Cortex of kidney (tissue), 1 donor: ENCODE measurements at places on chromosomes 7 and 10.

- DNase-seq = no peak
Observed at GRCh38 chr7:105149827-105150226, 135.8 kb downstream of the KMT2E start.

DNA sequence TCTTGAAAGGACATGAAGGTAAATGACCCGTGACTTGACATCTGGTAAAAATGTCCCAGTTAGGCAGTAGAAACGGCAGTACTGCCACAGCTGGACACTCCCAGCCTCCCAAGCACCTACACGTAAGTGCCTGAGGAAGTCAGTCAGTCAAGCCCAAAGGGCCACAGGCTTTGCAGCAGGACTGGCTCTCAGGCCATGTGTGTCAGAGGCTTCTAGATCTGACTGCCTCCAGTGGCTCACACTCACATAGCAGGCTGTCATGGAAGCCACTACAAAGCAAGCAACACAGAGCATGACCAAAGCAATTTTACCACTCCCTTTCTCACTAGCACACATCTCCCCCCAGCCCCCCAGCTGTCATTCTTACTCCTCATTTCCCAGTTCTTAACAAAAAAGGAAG is 17.8 kb upstream of the CCNJ start:
- DNase-seq = no peak

- DNase-seq = no peak
Observed at GRCh38 chr10:62037166-62037831, 135.8 kb downstream of the ARID5B start.

DNA sequence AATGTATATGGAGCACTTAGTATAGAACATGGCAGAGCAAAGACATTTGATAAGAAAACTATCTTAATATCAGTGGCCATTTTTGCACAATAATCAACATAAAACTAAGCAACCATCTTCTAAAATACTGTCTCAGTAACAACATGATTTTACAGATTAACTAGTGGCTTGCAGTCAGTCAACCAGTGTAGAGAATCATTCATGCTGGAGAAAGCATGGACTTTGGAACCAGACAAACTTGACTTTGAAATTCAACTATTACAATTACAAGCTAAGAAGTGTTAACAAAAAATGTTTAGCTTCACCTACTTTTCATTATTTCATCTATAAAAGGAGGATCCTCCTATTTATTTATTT is 27.7 kb downstream of the CUBN start:
- no peak for DNase-seq

- no peak for DNase-seq
Observed at GRCh38 chr7:41709621-41710020, 6.7 kb upstream of the INHBA start.

DNA sequence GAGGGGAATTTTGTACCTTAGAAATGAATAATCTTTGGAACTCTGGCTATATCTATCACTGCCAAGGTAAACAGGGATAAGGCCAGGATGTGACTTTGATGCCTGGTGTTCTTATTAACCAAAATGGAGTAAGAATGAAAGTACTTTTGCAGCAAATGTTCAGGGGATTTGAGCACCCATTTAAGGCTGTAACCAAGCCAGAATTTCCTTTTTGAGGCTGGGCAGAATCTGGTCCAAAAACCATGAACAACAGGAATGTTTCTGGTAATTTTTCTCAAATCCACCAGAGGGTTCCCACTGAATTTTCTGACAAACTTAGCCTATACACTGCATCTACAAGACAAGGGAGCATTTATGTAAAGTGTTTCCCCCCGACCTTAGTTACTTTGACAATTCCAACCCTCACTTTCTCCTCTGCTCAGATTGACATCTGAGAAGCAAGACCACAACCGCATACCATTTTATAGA is 120.6 kb downstream of the BAMBI start:
- no peak for DNase-seq

- no peak for DNase-seq
Observed at GRCh38 chr7:130701650-130702049, 15.3 kb upstream of the TSGA13 start.

- DNase-seq = no peak
Observed at GRCh38 chr10:95306318-95306650, 15.5 kb upstream of the PDLIM1 start.

DNA sequence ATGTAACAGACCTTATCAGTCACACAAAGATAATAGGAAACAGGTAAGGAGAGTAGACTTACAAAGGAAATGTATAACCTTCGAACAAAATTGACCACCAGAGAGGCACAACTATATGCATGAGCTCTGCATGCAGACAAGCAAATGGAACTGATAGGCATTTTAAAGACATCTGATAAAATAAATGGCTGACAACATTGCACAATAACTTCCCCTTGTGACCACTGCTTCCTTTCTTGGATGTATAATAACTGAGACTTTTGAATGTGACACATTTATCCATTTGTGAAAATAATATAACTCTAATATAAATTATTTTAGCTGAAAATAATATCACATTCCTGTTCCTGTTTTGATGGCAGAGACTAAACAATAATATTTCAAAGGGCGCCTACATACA is 654.2 kb upstream of the STEAP1 start:
- no peak for DNase-seq

DNA sequence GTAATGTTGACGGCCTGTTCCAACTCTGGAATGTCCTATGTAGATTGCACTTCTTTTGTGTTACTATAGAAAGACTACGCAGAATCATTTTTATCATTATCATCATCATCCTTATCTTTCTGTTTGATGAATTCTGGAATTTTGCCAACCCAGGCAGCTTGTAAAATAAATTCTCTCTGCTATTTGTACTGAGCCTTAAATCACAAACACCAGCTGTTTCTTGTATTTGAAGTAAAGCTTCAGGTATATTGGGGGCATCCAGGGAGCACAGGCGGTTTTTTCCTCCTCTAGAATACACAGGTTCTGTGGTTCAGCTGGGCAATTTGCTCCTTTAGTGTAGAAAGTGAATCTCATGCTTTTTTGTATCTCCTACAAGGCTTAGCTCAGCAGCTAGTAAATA is 14.9 kb upstream of the CPA5 start:
- DNase-seq = no peak

DNA sequence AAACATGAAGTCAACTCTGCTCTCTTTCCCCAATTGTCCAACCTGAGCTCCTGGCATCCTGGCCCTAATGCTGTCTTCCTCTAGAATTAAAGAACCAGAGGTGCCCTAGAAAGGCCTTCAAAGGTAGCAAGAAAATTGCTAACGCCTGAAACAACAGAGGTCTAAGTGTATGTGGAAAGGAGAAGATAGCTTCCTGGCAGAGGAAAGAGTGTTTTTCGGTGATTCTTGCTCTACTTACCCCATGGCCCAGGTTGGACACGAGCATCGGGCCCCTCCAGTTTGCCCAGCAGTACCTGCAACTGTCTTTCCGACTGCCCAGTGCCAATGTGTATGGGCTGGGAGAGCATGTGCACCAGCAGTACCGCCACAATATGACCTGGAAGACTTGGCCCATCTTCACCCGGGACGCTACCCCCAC is 22.2 kb downstream of the MGAM2 start:
- no peak for DNase-seq

DNA sequence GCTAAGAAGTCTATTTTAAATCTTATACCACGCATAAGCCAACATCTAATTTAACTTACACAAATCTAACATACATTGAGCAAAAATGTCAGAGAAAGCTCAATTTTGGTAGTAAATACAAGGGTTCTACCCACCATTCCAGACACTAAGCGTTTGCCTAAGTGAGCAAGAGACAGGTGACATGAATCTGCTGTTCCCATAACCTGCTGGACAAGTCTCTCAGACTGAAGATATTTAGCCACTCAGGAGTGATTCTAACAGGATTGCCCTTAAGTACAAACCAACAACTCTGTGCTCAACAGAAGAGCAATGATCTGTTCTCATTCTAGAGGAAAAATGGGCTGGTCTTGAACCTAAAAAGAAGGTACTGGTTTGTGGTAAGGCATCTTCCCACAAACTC is 18.8 kb downstream of the EZH2 start:
- no peak for DNase-seq

GRCh38 chr10:78787125-78787524 is 281.6 kb upstream of the ZMIZ1 start:
- DNase-seq = no peak

DNA sequence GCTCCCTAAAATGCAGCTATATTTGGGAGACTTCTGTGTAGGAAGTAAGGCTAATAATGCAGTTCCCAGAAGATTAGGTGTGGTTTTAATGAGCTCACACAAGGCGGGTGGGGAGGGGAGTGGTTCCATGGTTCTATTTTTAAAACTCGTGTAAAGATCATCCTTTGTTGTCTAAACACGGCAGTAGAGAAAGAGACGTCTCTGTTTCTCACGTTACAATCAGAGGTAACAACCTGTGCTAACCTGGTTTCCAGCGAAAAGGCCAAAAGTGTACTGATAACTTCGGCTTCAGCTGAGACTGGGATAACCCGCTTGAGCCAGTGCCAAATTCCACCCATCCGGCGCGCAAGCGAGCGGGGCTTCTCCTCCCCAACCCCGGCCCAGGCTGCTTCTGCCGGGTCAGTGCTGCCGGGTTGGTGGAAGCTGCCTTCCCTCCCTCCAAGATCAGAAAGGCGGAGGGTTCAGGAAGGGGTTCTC is 2.5 kb upstream of the MAP3K8 start:
- no peak for DNase-seq

DNA sequence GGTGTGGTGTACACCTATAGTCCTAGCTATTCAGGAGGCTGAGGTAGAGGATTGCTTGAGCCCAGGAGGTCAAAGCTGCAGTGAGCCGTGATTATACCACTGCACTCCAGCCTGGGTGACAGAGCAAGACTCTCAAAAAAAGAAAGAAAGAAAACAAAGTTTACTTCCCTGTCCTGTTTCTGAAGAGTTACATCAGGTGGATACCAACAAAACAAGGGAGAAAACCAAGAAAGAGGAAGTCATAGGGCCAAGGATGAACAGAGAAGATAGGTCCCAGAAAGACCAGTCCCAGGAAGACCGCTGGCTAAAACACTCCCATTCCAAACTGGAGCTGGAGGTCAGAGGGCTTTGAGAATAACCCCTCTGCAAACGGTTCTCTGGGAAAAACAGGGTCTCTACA is 13.5 kb downstream of the MACROH2A2 start:
- no peak for DNase-seq

GRCh38 chr7:7911369-7912123 is 57.0 kb upstream of the GLCCI1 start:
- no peak for DNase-seq

DNA sequence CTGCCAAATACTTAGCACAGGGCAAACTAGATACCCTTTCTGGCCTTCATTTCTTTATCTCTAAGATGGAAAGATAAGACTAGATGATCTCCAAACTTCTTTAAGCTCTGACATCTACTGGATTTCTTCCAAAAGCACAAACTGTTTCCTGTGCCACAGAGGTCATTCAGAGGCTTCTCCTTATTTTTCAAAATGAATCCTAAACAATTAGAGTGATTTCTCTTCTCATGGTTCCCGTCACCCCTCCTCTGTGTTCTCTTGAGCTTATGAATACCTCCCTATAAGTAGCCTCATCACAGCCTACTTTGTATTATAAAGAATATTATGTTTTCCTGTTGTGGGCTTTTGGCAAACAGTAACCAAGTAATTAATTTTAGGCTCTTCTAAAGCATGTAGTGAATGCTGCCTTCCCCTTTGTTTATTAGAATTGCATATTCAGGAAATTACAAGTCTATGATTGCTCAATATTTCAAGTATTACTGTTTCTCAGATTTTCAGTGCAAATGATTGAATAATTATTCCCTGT is 179.5 kb downstream of the REEP3 start:
- no peak for DNase-seq

DNA sequence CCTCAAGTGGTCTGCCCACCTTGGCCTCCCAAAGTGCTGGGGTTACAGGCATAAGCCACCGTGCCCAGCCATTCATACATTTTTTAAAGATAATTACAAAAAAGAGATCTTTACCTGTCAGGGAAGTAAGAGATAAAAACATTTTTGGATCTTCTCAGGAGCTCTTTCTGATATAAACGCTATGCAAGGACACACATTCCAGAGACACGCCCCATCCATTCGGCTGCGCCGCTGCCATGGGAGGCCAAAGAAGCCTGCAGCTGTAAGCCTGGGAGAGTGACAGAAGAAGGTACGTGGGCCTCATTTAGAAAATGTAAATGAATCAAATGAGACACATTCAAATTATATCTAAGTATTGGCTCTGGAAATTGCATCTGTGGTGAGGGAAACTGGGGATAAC is 85.3 kb downstream of the LYZL1 start:
- DNase-seq = no peak

- DNase-seq = no peak
Observed at GRCh38 chr10:132551808-132552130, 14.2 kb downstream of the INPP5A start.

DNA sequence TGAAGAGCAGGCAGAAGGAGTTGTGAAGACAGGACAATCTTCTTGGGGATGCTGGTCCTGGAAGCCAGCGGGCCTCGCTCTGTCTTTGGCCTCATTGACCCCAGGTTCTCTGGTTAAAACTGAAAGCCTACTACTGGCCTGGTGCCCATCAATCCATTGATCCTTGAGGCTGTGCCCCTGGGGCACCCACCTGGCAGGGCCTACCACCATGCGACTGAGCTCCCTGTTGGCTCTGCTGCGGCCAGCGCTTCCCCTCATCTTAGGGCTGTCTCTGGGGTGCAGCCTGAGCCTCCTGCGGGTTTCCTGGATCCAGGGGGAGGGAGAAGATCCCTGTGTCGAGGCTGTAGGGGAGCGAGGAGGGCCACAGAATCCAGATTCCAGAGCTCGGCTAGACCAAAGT is 1.5 kb downstream of the CHPF2 start:
- no peak for DNase-seq

DNA sequence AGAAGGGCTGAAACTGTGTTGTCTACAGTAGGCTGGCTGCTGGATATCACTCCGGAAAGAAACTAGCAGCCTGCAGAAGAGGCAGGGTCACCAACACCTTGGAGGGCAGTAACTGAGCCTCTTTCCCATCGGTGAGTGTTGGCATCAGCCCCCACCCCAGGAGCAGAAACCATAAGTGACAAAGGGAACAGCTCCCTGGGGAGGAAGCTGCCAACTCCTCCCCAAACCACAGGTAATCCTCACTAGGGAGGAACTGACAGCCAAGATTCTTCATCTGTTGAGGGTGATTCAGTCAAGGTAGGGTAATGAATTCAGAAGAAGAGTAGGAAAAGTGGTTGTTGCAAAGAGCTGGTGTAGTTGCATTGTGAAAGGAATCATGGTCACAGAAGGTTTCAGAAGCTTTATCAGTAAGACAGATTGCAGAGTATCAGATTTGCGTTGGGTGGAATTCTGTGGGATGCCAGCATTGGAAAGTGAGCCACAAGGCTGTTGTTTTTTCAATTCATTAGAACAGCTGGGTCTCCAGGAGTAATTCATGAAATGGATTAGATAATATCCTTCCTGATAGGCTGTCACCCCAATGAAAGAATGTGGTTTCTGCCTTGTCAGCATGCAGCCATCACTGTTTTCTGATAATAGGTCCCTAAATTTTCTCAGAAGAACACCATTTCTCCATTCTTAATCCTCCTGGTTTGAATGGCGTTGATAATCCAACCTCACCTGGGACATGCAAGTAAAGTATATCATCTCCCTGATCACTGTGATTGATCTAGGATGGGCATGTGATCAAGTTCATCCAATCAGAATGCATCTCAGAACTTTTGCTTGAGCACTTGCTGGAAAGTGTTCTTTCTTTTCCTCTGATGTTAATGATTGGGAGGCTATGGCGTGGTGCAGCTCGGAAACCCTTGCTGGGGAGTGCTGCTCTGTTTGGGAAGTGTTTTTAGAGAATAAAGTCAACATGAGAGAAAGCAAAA is 75.0 kb upstream of the CTBP2 start:
- DNase-seq = no peak
